Hematopoietic multipotent progenitor cell treated with erythropoietin and hydrocortisone succinate and interleukin-3 and kit ligand, for 8 days (in vitro differentiated cells): ENCODE measurements at places on chromosomes 13 and 19.
A peak's percentile ranks its signal among the peaks of the same experiment; 100 is the strongest.

- DNase-seq: peak; percentile 2
These were observed 45.7 kb upstream of the ZNF730 start for GRCh38 chr19:23071147-23071511.

DNA sequence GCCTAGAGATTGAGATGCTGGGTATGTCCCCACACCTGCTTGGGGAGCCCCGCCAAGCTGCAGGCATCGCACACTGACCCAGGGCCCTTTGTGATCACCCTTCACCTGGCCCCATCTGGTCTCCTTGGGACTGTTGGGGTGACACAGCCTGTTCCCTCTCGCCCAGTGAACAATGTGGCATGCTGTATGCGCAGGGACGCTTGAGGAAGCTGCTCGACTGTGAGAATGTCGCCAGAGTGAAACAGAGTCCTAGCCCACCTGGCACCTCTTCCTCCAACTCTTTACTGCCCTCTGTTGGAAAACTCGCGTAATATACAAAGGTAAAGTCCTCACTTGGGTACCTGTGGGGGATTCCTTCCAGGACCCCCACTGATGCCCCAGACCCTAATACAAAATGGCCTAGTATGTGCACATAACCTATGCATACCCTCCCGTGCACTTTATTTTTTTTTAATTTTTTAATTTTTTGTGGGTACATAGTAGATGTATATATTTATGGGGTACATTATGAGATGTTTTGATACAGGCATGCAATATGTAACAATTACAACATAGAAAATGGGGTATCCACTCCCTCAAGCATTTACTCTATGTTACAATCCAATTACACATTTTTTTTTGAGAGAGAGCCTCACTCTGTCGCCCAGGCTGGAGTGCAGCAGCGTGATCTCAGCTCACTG is 9.0 kb downstream of the BLOC1S3 start:
- DNase-seq: peak; percentile 45

DNA sequence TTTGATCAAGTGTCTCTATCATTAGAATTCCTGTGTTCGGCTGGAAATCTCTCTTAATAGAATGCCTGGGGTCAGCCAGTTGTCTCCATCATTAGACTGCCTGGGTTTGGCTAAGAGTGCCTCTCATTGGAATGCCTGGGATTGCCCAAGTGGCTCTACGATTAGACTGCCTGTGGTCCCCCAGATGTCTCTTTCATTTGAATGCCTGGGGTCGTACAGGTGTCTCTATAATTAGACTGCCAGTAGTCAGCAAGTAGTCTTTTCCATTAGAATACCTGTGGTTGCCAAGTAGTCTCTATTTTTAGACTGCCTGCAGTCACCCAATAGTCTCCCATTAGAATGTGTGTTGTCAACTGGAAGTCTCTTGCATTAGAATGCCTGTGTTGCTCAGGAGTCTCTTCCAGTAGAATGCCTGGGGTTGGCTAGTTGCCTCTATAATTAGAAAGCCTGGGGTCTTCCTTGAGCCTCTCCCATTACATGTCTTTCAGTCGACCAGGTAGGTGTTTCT is 1523.2 kb downstream of the UQCRFS1 start:
- no peak for DNase-seq

GRCh38 chr19:582497-583197 is 7.0 kb upstream of the HCN2 start:
- no peak for DNase-seq

DNA sequence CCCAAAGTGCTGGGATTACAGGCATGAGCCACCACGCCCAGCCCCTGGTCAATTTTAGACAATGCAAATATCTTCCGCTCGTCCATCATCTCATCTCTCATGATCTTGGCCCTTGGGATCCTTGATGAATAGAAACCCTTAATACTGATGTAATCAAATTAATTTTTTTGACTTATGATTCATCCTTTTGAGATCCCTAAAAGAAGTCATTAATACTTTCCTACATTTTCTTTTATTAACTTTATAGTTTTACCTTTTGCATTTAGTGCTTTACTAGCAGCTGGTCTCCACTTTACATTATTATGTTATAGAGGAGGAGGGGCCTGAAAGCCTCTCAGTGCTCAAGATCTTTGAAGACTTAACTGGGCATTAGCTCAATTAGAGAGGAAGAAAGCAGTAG is 7.7 kb upstream of the KASH5 start:
- no peak for DNase-seq

DNA sequence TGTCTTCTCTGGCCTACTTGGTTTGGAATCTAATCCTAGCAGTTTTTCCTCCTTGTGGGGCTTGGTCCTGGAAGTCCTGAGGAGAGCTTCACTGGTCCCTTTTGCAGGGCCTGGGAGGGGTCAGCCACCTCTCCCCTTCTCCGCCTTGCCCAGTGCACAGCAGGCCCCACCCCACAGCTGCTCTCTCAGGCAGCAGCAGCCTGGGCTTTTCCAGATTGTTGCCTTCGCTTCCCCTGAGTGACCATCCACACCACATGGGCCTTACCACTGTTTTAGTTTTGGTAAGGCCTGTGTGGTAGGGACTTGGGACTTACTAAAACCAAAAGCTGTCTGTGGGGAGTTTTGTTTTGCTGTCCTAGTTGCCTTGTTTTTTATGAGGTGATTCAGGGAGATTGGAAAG is 11.5 kb downstream of the MPHOSPH8 start:
- no peak for DNase-seq

- no peak for DNase-seq
These were observed 5.9 kb downstream of the ZNF784 start for GRCh38 chr19:55618426-55618825.

- peak; percentile 88 for DNase-seq
These were observed 5.1 kb downstream of the JUNB start for GRCh38 chr19:12796146-12797071.

DNA sequence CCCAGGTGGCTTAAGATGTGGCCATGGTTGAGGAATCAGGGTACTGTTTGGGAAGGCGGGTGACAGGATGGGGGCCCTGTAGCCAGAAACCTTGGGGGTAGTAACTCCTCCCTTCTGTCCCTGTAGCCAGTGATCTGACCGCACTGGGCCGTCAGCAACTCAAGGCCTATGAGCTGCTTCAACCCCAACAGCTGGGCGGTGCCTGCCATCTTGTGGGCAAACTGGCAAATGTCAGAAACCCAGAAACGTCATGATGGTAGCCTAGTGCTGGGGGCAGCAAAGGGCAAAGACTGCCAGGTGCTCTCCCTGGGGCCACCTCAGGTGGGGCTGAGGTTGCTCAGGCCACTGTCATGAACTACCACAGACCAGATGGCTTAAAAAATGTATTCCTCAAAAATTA is 3.5 kb downstream of the COPE start:
- DNase-seq: peak; percentile 74

GRCh38 chr13:28528848-28529247 is 33.9 kb upstream of the FLT1 start:
- no peak for DNase-seq

DNA sequence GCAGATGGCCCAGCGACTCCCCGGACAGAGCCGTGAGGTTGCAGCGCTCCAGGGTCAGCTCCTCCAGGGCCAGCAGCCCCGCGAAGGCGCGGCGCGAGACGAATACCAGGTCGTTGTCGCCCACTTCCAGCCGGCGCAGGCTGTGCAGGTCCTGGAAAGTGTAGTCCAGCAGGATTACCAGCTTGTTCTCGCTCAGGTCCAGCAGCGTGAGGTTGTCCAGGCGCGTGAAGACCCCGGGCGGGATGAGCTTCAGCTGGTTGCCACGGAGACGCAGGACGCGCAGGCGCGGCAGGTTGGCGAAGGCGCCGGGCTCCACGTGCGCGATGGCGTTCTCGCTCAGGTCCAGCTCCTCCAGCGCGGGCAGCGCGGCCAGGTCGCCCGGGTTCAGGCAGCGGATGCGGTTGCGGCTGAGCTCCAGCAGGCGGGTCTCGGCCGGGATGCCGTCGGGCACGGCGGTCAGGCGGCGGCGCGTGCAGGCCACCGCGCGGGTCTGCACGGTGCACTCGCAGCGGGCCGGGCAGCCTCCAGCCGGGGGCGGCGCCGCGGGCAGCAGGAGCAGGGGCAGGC is 9.3 kb upstream of the PEAK3 start:
- no peak for DNase-seq

DNA sequence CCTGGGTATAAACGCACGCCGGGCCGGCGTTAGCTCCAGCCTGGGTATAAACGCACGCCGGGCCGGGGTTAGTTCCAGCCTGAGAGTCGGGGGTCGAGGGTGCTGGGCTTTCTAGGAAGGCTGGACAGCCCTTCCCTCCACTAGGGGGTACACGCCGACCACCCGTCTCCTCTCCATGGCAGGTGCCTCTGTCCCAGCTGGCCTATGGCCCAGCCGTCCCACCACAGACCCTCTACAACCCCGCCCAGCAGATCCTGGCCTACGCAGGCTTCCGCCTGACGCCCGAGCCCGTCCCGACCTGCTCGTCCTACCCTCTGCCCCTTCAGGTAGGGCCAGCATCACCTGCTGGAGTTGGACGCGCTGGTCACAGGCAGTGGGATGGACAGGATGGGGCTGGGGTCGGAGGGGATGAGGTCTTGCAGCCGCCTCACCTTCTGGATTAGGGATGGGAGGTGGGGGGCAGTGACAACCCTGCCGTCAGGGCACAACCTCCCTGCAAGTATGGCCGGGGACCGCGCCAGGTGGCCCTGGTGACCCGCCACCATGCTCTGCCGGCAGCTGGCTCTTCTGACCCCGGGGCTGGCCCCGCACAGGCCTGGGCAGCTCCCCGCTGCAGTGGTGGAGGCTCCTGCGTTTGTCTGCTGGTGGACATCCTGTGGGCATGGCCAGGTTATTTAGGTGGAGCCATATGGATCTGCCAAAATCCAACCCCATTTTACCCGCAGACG is 45.8 kb downstream of the TMEM255B start:
- no peak for DNase-seq

DNA sequence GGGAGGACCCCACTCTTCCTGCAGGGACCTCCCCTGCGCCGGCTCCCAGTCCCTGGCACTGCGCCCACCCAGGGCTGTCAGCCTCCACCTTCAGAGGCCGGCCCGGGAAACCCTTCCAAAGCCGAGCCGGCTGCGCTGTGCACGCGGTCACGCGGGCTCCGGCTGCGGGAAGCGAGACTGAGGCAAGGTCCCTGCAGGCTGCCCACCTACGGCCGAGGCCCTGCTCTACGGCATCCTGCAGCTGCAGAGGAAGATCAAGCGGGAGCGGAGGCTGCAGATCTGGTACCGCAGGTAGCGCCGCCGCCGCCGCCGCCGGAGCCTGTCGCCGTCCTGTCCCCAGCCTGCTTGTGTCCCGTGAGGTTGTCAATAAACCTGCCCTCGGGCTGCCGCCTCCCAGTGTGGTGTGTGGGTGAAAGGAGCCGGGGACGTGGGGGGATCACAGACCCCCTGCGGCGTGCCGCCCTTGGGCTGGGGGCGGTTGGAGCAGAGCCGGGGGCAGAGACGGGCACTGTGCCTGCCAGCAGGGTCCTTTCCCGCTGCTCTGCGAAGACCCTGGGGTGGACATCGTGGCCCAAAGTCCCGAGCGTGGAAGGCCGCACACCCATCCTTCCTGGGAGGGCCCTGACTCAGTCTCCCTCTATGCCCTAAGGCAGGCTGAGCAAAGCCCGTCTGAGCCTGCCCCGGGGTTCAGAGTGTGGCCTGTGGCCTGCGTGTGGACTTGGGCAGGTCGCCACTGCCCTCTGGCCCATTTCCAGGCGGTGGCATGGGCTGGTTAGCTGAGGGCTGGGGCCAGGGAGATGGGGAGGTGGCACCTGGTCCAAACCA is 5.9 kb downstream of the GAMT start:
- no peak for DNase-seq

DNA sequence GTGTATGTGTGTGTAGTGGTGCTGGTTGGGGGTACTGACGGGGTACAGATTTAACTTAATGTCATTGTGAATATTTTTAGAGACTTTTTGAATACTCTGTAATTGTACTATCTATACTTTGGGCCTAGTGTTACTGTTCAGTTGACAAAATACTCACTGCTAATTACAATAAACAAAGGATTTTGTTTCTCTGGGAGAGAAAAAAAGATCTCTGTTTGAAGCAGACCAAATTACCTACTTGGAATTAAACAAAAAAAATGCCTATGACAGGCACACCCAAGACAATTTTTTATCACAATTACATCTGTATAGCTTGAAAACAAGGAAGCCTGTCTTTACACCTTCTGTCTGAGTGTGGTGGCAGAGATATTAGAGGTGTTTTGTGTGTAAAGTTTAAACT is 45.1 kb downstream of the OLFM4 start:
- no peak for DNase-seq

DNA sequence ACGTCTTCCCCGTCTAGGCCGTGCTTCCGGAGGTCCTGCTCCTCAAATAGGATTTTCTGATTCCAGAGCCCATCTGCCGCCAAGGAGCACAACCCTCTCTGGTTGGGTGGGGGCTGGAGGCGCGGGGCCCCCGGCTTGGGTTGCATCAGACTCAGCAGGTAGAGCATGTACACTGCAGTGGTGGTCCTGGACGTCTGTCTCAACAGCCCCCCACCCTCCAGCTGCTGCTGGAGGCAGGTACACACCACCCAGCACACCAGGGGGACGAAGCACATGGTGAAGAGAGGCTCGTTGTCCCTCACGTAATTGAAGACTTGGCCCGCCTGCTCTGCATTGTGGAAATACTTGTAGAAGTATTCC is 13.9 kb downstream of the NLRP12 start:
- DNase-seq: no peak

DNA sequence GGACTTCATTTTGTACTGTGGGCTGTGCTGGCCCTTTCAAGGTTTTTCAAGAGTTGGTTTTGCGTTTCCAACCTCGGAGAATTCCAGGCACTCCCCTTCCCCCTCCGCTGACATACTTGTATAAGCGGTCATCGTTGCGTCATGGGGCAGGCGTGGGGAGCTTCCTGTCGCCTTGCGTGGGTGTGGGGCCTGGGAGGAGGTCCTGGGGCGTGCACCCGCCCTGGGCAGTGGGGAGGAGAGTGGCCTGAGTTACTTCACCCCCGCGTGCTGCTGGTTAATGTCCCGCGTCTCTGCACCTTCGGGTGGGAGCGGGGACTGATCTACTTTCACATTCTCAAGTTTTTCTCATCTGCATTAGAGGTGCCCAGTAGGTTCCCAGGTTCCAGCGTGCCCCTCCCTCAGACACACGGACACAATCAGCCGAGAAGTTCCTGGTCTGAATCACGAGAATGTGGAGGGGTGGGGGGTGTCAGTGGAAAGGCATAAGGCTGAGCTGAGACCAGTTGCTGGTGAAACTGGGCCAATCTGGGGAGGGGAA is 4.1 kb downstream of the IER2 start:
- peak; percentile 75 for DNase-seq

DNA sequence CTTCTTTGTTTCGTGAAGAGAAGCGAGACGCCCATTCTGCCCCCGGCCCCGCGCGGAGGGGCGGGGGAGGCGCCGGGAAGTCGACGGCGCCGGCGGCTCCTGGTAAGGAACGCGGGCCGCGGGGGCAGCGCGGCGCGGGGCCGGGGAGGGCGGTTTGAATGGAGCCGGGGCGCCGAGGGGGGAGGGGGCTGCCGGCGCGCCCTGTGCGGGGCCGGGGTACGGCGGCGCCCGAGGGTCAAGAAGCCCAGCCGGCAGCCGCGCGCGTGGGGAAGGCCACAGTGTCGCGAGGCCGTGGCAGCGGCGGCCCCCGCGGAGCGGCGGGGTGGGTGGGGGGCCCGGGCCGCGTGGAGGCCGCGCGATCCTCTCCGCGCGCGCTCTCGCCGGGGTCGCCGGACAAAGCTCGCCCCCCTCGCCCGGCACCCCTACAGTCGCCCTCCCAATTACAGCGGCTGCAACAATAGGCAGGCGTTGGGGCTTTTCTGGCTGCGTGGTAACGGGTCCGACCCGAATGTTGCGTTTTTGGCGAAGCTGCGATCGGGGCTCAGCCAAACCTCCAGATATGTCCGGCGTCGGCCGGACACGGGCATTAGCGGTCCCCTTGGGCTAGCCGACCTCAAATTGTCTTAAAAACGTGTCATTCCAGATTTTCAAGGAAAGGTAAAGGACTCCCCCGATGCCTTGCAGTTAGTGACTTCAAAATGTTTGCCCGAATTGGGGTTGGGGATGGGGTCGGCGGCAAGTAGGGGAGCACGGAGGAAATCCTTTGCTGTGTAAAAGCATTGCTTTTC is 437 bp downstream of the SMARCA4 start:
- no peak for DNase-seq
